LHCN-M2 (cell line): ENCODE measurements at places on chromosomes 1 and 21.

DNA sequence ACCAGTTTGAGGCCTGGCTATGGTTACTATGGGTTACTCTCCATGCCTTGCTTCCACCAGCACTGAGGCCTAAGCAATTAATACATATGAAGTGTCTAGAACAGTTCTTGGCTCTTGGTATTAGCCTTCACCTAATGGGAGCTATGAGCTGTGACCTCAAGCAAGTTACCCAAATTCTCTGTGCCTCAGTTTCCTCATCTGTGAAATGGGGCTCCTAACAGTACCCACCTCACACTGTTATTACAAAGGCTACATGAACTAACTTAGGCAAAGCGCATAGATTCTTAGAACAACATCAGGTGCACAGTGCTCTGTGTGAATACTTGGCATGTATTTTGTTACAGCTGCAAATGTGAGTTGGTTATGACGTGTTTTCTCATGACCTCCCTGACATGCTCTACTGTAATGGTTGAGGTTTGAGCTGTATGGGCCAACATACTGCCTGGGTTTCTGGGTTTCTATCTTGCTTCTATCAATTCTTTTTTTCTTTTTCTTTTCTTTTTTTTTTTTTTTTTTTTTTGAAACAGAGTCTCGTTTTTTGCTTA lies 26.5 kb downstream of the CDCP2 start:
- no peak for DNase-seq

DNA sequence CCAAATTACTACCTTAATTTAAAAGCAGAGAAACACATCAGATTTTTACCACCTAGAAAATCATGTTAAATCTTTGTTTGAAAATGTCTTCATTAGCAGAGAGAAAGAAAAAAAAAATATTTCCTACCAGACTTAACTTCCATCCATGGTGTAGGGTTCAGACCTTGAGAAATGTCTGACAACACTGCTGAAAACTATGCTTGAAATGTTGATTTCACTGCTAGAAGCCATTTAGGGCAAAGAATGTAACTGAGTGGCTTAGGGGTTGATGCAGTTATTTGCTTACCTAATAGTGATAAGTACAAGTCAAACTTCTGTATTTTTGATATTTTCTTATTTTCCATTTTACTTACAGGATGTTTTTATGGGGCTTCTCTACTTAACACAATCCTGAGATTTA lies 495.6 kb upstream of the NEGR1 start:
- DNase-seq = no peak

DNA sequence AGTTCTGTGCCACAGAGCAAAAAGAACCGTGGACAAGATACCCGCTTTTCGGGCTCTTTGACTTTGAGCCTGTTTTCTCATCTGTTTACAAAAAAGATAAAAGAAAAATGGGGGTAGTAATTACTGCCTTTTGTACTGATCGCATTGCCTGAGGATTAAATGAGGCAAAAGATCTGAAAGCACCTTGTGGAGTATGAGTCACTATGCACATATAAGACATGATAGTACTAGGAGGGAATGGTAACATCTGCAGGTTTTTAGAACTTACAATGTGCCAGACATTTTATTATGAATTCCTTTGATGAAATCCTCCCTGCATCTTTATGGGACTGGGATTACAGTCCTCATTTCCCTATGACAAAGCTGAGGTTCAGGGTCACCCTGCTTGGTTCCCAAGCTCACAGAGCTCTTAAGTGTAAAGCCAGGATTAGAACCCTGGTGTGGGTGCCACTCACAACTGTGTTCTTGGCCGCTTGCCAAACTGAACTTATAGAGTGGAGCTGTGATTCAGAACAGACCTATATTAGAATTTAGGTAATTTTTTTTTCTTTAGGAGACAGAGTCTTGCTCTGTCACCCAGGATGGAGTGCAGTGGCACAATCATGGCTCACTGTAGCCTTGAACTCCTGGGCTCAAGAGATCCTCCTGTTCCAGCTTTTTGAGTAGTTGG lies 1.8 kb downstream of the DISC1 start:
- DNase-seq = no peak

- DNase-seq = no peak
These were observed 23.8 kb downstream of the STUM start for GRCh38 chr1:226572325-226572726.

DNA sequence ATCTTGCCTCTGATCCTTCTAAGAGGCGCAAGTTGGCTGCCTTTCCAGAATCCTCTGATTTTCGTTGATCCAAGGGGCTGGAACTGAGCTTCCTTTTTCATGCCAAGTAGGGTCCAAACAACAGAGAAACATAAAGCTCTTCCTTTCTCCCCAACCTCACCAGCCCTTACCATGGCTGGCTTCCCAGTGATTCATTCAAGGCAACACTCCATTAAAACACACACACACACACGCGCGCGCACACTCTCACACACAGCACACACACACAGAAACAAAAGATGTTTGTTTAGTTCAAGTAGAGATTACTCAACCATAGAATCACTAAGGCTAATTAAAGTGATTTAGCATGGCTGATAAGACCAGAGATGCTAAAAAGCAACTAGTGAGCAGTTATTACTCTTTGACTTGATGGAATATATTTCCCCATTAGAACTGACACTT lies 13.0 kb upstream of the GUCA2A start:
- DNase-seq = peak; percentile 81

DNA sequence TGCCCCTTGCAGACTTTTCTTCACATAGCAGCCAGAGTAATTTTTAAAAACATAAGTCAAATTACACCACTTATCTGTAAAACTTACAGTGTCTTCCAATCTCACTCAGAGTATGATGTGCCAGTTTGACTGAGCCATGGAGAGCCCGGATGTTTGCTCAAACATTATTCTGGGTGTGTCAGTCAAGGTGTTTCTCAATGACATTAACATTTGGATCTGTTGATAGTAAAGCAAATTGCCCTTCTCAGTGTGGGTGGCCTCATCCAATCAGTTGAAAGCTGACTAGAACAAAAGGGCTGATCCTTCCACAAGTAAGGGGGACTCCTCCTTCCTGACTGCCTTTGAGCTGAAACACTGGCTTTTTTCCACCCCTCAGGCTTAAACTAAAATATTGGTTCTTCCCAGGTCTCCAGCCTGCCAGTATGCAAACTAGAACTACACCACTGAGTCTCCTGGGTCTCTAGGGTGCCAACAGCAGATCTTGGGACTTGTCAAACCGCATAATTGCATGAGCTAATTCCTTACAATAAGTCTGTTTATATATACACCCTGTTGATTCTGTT lies 157.9 kb upstream of the CTTNBP2NL start:
- DNase-seq = no peak

DNA sequence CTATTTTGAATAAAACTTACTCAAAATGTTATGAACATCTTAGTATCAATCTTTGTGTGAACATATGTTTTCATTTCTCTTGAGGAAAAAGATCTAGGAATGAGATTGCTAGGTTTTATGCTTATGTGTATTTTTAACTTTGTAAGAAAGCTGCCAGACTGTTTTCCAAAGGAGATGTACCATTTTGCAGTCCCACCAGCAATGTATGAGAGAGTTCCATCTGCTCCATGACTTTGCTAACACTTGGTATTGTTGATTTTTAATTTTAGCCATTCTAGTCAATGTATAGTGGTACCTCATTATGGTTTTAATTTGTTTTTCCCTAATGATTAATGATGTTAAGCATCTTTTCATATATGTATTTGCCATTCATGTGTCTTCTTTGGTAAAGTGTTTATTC lies 132.5 kb downstream of the ZMYM4 start:
- no peak for DNase-seq

DNA sequence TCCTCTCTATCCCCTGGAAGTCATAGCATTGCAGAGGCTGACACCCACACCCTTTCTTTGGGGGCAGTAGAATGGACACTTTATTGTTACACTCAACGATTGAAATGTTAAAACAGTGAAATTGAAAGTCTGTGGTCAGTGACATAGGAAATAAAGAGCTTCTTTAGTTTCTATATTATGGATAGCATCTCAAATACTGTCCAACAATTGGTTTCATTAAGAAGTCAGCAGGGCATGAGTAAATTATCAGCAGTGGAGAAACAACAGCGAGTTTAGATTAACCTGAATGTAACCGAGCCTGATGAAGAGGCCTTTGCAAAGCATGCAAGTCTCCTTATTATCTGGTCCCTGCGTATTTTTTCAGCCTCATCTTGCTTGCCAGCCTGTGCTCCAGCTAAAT lies 350.7 kb downstream of the NTNG1 start:
- no peak for DNase-seq

DNA sequence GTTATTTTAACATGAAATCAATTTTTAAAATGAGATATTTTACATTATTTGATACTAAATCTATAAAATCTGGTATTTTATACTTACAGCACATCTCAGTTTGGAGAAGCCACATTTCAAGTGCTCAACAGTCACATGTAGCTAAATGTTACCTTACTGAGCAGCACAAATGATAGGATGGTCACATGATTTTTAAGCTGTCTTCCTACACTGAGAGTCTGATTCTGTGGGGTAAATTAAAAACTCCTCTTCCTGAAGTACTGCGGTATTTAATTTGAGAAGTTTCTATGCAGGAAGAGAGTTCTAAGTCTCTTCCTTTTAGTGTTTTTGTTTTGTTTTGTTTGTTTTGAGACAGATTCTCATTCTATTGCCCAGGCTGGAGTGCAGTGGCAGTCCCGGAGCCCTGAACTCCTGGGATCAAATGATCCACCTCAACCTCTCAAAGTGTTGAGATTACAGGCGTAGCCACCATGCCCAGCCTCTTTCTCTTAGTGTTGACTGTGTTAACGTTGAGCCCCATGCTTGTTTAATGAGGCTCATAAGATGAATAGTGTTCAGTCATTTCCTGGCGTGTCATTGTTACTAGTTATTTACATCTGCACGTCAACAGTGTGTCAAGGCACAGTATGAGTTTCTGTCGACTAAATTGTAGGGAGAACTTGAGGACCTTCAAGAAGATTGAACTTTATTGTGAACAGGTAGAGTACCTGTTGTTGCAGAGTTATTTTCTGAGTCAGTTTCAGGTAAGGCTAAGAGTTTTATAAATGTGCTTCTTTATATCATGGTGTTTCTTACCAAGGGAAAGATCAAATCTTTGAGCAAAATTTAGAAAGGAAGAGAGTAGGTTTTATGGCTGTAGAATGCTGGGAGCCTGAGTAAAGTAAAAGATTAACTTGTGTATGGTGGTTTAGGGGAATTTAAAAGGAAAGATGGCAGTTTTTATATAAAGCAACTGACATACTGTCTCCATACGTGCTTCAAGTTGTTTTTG lies 3.3 kb downstream of the CNST start:
- DNase-seq = no peak

- peak; percentile 21 for DNase-seq
These were observed 673 bp downstream of the CD46 start for GRCh38 chr1:207752456-207752998.

- no peak for DNase-seq
These were observed 142.8 kb upstream of the VAMP3 start for GRCh38 chr1:7628273-7628672.

DNA sequence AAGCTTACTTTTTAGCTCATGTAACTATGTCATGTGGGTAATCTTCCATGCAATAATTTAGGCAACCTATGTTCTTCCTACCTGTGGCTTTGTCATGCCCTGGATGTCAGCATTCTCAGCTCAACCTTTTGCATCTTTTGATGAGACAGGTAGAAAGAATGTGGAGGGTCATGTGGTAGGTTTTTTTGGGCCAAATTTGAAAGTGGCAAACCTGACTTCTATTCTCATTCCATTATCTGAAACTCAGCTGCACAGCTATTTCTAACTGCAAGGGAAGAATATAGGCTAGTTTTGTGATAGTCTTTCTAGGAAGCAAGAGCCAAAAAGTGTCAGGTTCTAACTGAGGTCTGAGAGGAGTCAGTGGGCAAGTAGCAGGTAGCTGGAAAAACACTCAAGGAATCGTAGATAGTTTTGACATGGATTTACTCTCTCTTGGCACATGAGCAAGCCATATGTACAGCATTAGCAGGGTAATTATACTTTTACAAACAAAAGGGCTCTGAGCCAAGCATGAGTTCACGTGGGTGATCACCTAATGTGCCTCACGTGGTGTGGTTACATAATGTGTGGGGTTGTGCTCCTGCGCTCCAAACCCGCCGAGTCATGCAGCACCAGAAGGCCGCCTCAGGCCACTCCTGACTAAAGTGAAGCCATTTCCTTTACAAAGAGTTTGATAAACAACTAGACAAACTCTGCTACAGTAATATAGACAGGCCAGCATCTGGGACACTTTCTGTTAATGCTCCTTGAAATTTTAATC lies 1013.8 kb downstream of the PLA2G4A start:
- DNase-seq = no peak

GRCh38 chr1:171220581-171221054 lies 27.7 kb upstream of the FMO1 start:
- DNase-seq = no peak

GRCh38 chr1:53896635-53897229 lies 2.7 kb downstream of the DIO1 start:
- DNase-seq = peak; percentile 66

GRCh38 chr1:50846224-50846839 lies 113.7 kb downstream of the FAF1 start:
- no peak for DNase-seq

DNA sequence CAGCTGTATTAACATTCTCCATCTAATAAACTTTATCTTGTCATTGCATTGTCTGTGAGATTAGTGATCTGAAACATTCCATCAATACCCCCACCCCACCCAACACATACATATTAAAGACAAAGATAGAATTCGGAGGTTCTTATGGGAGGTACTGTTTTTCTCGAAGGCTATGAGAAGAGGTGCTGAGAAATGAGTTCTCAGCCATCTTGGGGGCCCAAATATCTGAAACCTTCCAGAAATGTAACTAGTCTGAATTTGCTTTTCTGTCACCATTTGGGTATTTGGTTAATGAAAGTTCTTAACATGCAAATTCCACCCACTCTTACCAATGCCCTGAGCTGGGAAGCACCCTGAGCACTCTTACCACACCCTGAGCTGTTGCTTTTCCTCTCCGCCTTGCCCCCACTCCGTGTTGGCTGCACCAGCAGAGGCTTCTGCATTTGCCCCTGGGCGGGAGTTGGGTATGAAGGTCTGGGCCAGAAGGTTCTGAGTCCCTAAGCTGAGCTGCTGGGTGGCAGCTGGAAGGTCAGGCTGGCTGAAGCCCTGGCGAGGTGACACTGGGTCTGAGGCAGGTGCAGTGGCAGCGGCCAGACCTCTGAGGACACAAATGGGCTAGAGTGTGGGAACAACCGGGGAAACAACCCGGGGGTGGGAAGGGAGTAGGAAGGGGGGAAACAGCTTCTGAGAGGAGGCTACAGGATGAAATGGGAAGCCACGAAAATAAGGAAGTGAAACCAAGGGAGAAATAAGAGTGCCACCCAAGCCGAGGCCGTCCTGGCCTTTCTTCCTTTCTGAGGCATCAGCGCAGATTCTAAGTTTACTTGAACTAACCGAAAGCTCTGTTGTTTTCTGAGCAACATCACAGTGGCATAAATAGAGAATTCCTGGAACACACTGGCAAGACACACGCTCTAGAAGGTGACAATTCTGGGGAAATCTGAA lies 26.3 kb upstream of the IER5 start:
- DNase-seq = no peak

- DNase-seq = no peak
These were observed 128.4 kb downstream of the CLIC6 start for GRCh38 chr21:34797201-34797525.

GRCh38 chr1:12031039-12031980 lies 12.0 kb downstream of the MIIP start:
- DNase-seq = no peak
